Right renal pelvis (tissue), 4 donors: ENCODE measurements at places on chromosomes 5 and 9. TPM values are rescaled to one million over a fixed set of nuclear protein-coding genes. Genes with fewer than 3 reads are reported as not detected.

The CCNJL gene
- 8.1 TPM for polyA plus RNA-seq

The C5orf46 gene
- not detected for polyA plus RNA-seq

- DNase-seq: no peak
Measured at GRCh38 chr9:131809941-131810344, 70.1 kb upstream of the RAPGEF1 start.

The ECSCR gene
- 27.8 TPM for polyA plus RNA-seq

The TUT7 gene
- 26.5 TPM for polyA plus RNA-seq

GRCh38 chr9:27591093-27591492 is 17.8 kb upstream of the C9orf72 start:
- no peak for DNase-seq
